ENCODE measurements at places on chromosomes 1 and 21. TPM values are rescaled to one million over a fixed set of nuclear protein-coding genes. Genes with fewer than 3 reads are reported as not detected.

CYP4A22 gene
- total RNA-seq = not detected

RASAL2 gene
- total RNA-seq = 18.7 TPM

ELAPOR1 gene
- 0.33 TPM for total RNA-seq

SEC22B gene
- total RNA-seq = 7.7 TPM

PDC gene
- not detected for total RNA-seq

KCNE1 gene
- total RNA-seq = not detected

DYNLT4 gene
- total RNA-seq = 0.73 TPM

MAP1LC3C gene
- 0.11 TPM for total RNA-seq

PLXNA2 gene
- total RNA-seq = 4.6 TPM

RGS4 gene
- not detected for total RNA-seq

UBE2U gene
- total RNA-seq = not detected

NID1 gene
- total RNA-seq = 7.5 TPM

TEX38 gene
- total RNA-seq = not detected

RNF186 gene
- total RNA-seq = not detected

NPHS2 gene
- not detected for total RNA-seq

MTARC2 gene
- 9.7 TPM for total RNA-seq

RBP7 gene
- total RNA-seq = 5.8 TPM

SLC45A1 gene
- 11.2 TPM for total RNA-seq

SLAMF8 gene
- 0.09 TPM for total RNA-seq

ADAMTS5 gene
- total RNA-seq = not detected

RAB7B gene
- total RNA-seq = 0.56 TPM

TCHHL1 gene
- total RNA-seq = not detected

TRPM2 gene
- 7.8 TPM for total RNA-seq

PRR9 gene
- total RNA-seq = 0.10 TPM

KRTAP7-1 gene
- total RNA-seq = not detected

ADAM30 gene
- total RNA-seq = not detected

AMY2A gene
- total RNA-seq = not detected

AVPR1B gene
- total RNA-seq = not detected

HSD3B2 gene
- total RNA-seq = not detected

PPIAL4G gene
- total RNA-seq = not detected

OVAAL gene
- 0.46 TPM for total RNA-seq

MSH4 gene
- 0.02 TPM for total RNA-seq

PTPN7 gene
- not detected for total RNA-seq

XCL2 gene
- total RNA-seq = not detected

Measured in A549 treated with dexamethasone at 1 μM for 4 hours (cell line).